ENCODE measurements at places on chromosomes 1 and 21.

DNA sequence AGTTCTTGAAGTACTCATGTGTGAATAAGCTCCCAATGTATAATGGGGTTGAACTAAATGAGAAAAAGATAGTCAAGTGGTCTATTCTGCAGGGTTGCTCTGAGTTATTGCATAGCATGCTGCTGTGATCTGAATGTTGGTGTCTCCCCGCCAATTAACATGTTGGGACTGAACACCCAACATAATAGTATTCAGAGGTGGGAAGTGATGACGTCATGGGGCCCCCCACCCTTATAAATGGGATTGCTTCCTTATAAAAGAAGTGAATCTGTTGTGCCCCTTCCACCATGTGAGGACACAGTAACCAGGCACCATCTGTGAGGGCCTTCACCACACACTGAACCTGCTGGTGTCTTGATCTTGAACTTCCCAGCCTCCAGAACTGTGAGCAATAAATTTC lies 50.2 kb downstream of the MAB21L3 start:
- DNase-seq, result no peak

DNA sequence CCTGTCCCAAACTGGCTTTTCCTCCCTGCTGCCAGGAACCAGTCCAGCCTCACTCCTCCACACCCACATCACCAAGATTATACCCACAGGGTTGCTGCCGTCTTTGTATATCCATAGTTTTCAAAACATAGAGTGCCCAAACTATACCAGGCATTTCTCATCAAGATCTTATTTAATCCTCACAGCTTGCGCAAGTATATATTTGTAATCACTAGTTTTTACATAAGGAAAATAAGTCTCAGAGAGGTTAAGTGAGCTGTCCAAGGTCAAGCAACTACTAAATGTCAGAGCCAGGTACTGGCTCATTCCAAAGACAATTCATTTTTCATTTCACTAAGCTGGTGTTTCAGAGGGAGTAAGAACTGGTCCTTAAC lies 34.9 kb upstream of the ZNF362 start:
- no peak for DNase-seq

DNA sequence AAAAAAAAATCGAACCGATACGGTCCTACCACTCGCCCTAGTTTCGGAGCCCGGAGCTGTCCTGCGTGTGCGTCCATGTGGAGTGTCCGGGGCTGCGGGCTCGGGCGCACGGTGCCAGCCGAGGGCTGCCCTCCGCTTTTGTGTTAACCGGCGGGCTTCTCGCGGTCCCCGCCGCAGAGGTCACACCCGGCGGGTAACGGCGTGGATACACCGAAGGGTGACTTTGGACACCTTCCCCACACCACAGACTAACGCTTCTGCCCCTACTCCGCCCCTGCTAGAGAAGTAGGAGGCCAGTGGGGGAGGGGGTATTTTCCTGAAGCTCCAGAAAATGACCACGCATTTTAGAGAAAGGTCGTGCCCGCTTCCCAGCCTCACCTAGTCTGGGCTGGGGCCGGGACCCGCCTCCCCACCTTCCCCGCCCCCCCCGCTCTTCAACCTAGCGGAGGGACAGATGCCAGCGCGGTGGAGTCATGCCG lies 609 bp upstream of the ATF3 start:
- no peak for DNase-seq

DNA sequence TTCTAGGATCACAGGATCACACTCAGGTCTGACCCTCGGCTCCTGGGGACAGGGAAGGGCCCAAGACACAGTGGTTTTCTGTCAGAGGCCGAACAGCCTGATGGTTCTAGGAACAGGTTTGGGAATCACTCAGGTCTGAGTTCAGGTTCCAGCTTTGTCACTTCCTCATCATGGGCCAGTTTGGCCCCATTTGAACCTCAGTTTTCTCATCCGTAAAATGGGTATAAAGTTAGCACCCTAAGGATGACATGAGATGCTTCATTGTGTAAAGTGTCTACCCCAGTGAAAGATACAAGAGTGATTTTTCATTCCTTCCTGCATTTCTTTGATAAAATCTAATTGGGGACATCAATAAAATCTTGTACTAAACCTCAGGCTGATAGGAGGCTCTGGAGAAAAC lies 11.2 kb upstream of the ACTL8 start:
- no peak for DNase-seq

DNA sequence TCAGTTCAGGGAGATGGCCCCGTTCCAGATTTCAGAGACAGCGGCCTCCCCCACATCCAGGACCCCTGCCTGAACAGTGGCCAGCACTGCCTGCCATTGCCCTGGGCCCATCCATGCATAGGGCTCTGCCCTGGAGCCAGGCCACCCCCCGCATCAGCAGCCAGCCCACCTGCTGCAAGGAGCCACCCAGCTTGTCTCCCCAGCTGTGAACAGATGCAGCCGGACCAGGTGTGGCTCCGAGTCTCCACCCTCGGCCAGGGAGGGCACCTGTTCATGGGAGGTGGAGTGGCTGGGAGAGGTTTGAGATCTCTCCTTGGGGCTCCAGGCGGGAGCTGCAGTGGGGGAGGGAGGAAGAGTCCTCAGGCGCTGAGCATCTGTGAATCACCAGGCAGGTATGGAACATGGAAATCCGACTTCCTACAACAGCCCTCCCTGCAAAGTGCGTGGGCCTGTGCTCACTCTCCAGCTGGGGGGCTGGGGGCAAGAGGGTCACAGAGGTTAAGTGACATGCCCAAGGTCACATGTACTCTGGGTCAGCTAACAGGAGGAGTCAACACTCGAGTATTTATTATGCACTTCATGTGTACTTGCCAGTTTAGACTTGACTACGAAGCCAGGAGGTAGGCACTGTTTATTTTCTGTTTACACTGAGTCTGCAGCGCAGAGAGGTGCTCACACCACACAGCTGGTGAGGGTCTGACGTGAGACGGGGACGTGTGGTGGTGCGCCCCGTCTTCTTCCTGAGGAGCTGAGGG lies 4.8 kb upstream of the HES5 start:
- no peak for DNase-seq

GRCh38 chr21:46608672-46609111 lies 3.8 kb upstream of the S100B start:
- DNase-seq, result no peak

DNA sequence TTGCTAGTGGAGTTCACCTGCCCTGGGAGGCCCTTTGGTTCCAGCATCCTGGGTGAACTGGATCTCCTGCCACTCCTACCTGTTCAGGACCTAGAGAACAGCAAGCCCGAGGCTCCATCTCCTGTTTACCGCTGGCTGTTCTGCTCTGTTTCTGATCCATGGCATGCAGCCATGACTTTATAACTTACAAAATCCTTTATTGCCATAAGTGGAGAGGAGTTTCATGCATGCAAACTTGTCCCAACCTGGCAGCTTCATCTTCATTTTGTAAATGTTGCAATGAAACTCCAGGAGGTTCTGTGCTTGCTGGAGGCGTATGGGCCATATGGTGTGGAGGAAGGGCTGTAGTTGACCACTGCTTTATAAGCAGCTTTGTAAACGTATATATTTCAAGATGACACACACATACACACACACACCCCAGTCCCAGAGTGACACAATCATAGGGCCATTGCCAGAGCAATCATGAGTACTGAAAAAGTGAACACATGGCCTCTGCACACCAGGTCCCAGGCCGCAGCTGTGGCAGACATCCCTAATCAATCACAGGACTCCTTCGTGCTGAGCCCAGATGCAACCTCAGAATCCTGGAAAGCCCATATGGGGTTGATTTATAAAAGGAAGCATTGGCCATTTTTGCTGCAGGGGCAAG lies 69.0 kb downstream of the UBIAD1 start:
- no peak for DNase-seq

DNA sequence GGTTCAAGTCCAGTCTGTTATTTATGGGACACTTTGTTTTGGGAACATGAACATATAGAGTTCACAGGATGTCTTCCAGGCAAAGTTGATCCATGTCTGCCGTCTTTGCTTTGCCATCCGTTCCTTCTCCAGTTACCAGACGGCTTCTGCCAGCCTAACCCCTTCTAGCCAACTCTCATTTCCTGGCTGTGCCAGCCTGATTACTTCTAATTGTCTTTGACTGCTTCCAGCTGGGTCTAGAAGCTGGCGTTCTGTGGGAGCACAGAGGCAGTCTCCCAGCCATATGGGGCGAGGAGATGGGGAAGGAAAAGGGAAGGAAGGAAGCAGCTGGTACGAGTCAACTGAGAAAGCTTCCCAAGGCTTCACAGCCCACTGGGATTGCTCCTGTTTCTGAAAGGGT lies 3.1 kb upstream of the HUNK start:
- no peak for DNase-seq

Measured in T-helper 2 cell (primary cell).